ENCODE measurements at places on chromosomes 1 and 21.

- no peak for DNase-seq
These were observed 3.8 kb downstream of the PRDM2 start for GRCh38 chr1:13703558-13704490.

DNA sequence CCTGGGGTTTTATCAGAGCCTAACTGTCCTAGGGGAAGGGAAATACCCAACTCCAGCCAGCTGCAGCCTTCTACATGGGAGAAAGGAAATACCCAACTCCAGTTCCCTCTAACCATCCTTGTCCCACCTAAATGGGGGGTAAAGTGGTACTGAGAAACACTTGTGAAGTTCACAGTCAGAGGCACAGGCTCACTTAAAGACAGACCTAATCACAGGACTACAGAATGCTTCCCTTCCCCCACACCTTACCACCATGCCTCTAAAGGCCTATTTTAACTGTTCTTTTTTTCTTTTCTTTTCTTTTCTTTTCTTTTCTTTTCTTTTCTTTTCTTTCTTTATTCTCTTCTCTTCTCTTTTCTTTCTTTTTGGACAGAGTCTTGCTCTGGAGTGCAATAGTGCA lies 324.6 kb downstream of the SPATA17 start:
- DNase-seq: no peak

DNA sequence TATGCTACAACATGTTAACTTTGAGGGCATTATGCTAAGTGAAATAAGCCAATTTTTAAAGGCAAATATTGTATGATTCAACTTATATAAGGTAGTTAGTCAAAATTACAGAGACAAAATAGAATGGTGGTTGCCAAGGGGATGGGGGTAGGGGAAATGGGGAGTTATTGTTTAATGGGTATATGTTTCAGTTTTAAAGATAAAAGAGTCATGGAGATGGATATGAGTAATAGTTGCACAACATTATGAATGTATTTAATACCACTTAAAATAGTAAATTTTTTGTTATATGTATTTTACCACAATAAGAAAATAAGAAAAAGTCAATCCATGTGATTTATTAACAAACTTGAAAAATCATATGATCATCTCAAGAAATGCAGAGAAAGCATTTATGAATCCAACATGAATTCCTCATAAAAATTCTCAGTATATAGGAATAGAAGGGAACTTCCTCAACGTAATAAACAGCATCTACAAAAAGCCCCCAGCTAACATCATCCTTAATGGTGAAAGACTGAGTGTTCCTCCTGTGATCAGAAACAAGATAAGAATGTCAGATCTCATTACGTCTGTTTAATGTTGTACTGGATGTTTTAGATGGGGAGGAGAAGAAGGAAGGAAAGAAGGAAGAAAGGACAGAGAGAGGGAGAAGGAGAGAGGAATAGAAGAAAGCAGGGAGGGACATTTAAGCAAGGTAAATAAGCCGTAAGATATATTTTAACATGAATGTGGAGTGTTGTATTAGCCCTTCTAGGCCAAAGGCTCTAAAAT lies 6.7 kb upstream of the TSEN15 start:
- no peak for DNase-seq

- peak; percentile 71 for DNase-seq
These were observed 62.5 kb downstream of the SCCPDH start for GRCh38 chr1:246786606-246787238.

DNA sequence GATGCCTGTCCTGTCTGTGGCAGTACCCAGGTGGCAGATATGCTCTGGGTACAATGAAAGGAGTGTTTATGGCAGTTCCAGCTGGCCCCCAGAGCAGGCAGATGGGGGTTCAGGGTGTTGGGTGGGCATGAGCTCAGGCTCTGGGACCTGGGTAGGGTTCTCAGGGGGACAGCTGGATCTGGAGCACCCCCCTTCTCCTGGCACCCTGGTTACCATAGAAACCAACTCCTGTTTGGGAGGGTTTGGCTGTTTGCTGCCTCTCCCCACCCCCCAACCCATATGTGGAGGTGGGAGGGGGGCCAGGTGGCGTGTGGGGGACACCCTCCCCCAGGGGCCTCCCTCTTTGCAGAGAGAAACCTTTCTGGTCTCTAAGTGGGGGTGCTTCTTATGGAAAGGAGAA lies 7.1 kb downstream of the FOXO6 start:
- peak; percentile 11 for DNase-seq

- peak; percentile 69 for DNase-seq
These were observed 526 bp upstream of the SLC25A24 start for GRCh38 chr1:108200687-108201051.

DNA sequence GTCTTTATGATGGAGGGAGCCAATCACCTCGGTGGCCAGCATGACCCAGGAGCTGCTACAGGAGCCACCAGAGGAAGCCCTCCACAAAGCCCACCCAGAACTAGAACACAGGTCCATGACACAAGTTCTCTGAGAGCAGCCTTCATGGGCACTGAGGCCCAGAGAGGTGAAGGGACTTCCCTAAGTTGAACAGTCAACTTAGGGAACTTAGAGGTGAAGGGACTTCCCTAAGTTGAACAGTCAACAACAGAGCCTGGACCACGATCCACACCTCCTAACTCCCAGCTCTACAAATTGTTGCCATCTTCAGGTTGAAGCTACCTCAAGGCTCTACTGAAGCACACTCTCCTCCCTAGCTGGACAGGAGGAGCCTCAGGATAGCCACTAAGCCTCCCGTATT lies 132.7 kb downstream of the CCDC185 start:
- DNase-seq: no peak

GRCh38 chr21:38679534-38679933 lies 126.2 kb upstream of the ETS2 start:
- no peak for DNase-seq

- peak; percentile 38 for DNase-seq
These were observed 55.9 kb downstream of the ZBTB18 start for GRCh38 chr1:244106837-244107493.

DNA sequence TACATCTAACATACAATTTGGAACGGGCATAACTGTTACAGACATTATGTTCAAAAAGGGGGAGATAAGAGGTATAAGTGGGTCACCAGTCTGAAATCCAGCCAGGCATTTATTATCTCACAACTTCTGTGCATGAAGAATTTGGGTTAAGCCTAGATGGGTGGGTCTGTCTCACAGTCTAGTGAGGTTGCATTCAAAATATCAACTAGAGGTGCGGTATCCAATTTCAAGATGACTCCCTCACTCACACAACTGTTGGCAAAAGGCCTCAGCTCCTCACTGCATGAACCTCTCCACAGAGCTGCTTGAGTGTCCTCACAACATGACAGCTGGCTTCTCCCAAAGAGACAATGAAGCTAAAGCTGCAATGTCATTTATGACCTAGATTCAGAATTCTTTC lies 4.7 kb downstream of the AUNIP start:
- peak; percentile 90 for DNase-seq

- DNase-seq: peak; percentile 10
These were observed 40.1 kb downstream of the MAST2 start for GRCh38 chr1:45843474-45843905.

GRCh38 chr1:33220676-33221384 lies 35.5 kb upstream of the ZNF362 start:
- DNase-seq: no peak

DNA sequence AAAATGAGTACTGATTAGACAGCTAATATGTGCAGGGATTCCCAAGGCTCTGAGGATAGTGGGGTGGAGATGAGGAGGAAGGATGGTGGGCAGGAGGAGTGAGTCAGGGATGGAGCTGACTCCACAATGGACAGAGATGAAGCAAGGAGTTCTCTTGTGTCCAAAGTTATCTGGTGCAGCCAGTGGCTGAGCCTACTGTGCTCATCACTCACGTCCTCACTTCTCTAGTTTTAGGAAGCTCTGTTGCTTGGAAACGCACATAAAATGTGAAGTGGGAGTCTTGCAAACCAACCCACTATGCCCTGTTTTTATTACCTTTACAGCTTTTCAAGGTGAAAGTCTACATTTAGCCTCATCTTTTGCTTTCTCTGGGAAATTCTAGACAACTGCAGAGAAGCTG lies 36.5 kb upstream of the SAMD13 start:
- no peak for DNase-seq

- no peak for DNase-seq
These were observed 32.7 kb upstream of the KHDRBS1 start for GRCh38 chr1:31980835-31981455.

GRCh38 chr1:239311331-239311730 lies 75.0 kb upstream of the CHRM3 start:
- no peak for DNase-seq

DNA sequence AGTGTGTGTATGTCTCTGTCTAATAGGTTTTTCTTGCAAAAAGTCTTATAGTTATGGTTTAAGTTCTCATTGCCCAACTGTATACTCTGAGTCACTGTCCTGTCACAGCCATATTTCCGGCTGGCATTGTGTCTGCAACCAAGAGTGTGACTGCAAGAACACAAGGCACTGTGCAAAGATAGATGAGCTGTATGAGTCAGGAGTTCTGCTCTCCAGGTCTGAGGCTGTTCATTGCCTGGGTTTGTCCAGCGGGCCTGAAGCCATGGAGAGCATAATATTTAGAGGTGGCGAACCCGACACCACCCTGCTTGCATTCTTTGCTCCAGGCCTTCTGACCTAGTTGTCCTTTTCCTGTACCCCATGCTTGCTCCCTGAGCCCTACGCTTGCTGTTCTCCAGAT lies 50.9 kb upstream of the CNIH3 start:
- no peak for DNase-seq

- peak; percentile 90 for DNase-seq
These were observed at the start of gene NPL for GRCh38 chr1:182789138-182790076. TSS of gene NPL (plus strand) at chr1:182789773. CDS start at chr1:182794372, 4,599 bp downstream.

DNA sequence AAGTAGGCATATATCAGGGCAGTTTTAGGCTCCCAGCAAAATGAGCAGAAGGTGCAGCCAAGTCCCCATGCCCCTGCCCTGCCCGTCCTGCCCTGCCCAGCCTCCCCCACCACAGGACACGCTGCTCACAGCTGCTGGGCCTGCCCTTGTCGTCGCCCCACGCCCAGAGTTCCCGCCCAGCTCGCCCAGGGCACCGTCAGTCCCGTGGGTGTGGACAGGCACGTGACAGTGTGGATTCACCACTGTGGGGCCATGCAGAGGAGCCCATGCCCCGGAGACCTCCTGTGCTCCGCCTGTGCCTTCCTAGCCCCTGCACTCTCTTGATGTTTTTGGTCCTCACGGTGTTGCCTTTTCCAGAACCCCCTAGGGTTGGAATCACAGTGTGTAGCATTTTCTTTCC lies 7.0 kb downstream of the FAAP20 start:
- DNase-seq: no peak

- no peak for DNase-seq
These were observed 10.3 kb downstream of the ALX3 start for GRCh38 chr1:110060034-110060661.

GRCh38 chr1:30883389-30884172 lies 25.0 kb downstream of the SDC3 start:
- no peak for DNase-seq

DNA sequence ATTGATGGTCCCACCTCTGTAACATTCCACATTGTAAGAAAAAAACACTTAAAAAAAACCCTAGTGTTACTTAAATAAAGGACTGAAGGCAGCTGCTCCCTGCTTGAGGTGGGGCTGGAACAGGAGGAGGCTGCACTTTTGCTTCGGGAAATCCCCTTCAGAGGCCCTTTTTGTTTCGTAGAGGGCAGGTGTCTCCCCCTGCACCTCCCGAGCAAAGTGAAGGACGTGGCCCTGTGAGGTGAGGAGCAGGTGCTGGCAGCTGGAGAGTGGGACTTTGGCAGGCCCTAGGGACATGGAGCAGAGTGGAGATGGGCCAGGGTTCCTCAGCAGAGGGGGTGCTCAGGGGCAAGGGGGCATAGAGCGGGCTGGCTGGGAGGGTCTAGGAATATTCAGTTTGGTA lies 33.4 kb upstream of the WNT4 start:
- peak; percentile 38 for DNase-seq

- peak; percentile 32 for DNase-seq
These were observed 273.8 kb downstream of the KCNJ6 start for GRCh38 chr21:37642493-37642892.

- peak; percentile 60 for DNase-seq
These were observed 680.3 kb downstream of the PLA2G4A start for GRCh38 chr1:187509091-187509490.

DNA sequence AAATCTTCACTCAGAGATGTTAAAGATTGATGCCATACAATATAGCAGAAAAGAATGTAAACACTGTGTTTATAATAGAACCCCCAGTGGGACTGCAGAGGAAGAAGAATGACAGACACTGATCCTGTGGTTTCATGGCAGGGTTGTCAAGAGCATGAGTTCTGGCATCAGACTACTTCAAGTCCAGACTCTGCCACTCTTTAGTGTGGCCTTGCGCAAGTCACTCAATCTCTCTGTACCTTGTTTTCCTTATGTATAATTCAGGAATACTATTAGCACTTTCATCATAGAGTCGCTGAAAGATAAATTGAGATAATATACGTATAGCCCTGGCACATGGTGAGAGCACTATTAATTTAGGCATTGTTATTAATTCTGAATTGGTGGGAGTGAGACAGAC lies 38.5 kb upstream of the BCL9 start:
- DNase-seq: no peak

DNA sequence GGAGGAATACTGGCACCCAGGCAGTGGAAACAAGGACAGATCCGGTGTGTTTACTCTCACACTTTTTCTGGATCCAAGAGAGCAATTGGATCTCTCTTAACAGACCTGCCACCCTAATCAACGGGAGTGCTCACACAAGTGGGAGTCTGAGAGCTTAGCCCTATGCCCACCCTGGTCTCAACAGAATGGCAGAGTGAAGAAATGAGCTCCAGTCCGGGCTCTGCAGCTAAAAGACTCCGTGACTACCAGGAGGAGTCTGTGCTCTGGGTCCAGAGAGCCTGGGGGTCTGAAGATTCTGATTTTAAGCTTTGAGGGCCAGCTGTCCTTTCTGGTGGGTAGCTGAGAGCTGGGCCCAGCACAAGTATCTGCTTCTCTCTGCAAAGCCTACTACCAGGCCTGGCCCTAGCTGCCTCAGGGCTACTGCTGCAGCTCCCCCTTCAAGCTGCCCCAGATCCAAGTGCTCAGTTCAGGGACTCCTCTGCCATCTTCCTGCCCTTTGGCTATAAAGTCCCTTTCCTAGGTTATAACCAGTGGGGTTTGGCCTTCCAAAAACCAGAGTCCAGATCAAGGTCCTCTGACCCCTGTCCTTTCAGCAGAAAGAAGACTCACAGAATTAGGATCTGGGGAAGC lies 3.9 kb downstream of the S100A9 start:
- DNase-seq: no peak

GRCh38 chr1:153677718-153678518 lies 570 bp upstream of the NPR1 start:
- DNase-seq: peak; percentile 43
